Activated CD4-positive, alpha-beta T cell treated with anti-CD3 and anti-CD28 coated beads for 4 hours (primary cell): ENCODE measurements at places on chromosomes 16 and 17.

DNA sequence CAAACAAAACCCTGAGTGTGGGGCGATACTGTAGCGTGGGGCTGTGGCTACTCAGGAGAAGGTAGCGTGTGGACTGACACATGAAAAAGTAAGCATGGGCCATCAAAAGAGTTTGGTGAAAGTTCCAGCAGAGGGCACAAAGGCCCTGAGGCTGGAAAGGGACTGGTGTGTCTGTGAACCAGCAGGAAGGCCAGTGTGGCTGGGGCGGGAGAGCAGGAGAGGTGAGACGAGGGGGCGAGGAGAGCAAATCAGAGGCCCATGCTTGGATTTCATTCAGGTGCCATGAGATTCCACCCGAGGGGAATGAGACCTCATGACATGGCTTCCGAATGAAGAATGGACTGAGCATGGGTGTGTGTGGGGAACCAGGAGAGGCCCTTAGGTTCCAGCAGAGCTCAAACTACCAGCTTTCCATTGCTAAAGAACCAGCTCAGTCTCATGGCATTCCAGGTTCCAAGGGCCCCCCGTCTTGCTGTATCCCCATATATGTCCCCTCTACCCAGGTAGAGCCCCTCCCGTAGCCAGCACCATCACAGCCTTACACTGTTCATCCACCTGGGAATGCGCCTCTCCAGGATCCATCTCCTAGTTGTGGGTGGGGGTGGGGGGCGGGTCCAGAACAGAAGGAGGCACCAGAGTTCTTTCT is 31.1 kb downstream of the TRPV2 start:
- no peak for DNase-seq

DNA sequence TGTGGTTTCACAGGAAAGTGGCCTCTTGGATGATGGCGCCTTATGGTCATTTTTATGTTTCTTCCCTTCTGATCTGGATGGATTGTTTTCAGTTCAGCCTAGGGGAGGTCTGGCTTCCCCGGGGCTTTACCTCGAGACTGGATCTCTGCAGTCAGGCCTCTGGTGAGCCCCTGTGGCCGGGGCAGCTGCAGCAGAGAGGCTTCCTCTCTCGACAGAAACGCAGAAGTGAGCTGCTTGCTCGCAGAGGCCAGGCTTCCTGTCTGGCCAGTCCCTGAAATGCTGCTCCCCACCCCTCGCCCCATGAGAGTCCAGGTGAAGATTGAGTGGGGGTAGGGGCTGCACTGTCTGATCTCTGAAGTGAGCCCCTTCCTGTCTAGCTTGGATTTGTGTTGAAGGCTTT is 44.0 kb downstream of the PLCG2 start:
- no peak for DNase-seq

- no peak for DNase-seq
Observed at GRCh38 chr16:83599789-83600462, 207.9 kb upstream of the HSBP1 start.

- DNase-seq, result no peak
Observed at GRCh38 chr17:4147751-4148310, 4.8 kb downstream of the CYB5D2 start.

DNA sequence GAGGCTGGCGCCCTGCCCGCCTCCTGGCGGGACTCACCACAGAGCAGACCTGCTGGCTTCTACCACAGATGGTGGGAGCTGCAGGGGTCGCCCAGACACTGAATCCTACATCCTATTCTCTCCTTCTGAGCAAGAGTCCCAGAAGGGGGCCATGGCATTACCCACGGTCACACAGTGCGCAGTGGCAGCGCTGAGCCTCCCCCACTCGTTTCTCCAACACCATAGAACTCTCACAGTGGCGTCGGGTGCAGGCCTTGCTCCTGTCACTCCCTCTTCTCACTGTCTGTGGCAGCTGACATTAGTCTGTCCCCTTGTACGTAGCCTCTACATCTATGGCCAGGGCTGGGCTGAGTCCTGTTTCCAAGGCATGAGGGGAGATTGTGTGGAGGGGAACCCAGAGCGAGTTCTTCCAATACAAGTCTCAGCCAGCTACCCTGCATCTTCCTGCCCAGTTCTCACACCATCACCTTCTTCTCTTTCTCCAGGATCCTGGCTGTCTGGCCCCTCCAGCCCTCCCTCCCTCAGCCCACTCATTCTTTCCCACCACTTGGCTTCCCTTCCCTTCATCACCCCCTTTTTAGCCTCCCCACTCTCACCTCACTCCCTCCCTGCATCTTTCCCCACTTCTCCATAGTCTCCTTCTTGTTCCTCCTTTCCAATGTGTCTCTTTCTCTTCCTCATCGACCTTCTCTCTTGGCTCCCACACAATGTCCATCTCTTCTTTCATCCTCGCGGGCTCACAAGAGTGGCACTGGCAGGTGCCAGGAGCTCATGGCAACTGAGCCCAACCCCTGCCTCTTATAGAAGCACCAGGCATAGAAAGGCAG is 5.9 kb downstream of the UBTF start:
- no peak for DNase-seq

- no peak for DNase-seq
Observed at GRCh38 chr17:74006371-74006770, 197.1 kb upstream of the RPL38 start.

GRCh38 chr16:47016700-47017133 is 43.2 kb upstream of the DNAJA2 start:
- DNase-seq, result no peak

- DNase-seq, result no peak
Observed at GRCh38 chr17:66791347-66791746, 43.6 kb upstream of the CACNG5 start.

- no peak for DNase-seq
Observed at GRCh38 chr17:14621826-14622614, 321.1 kb downstream of the HS3ST3B1 start.
